ENCODE measurements at places on chromosomes 11 and 22. TPM values are rescaled to one million over a fixed set of nuclear protein-coding genes. Genes with fewer than 3 reads are reported as not detected.

CREB3L1 gene
- total RNA-seq: 83.1 TPM

OR4C46 gene
- total RNA-seq: not detected

GLB1L2 gene
- total RNA-seq: 0.34 TPM

SCGB1A1 gene
- not detected for total RNA-seq

TRIM51 gene
- total RNA-seq: not detected

KRTAP5-8 gene
- not detected for total RNA-seq

MAPK8IP2 gene
- 4.1 TPM for total RNA-seq

C1QTNF4 gene
- total RNA-seq: 0.41 TPM

RIMBP3B gene
- 0.67 TPM for total RNA-seq

DNA sequence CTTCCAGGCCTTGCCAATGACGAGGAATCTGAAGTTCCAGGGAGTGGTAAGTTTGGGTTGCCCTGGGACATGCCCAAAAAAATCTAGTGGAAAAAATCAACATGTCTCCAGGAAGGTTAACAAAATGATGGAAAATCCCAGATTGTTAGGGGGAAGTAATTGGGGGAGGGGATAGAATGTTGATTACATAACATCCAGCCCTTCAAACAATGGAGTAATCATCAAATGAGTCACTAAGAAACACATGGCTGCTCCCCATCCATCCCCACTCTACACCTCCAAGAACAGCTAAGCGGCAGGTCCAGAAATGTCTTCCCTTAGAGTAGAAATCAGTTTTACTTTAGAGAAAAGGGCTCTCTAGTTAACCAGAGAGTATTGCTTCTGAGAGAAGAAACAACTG lies 94.9 kb downstream of the ETS1 start:
- H3K27me3 ChIP-seq: no peaks in the 10 kb centered on the region
- DNase-seq: no peak
- peaks cover 62% of the 10 kb centered on the region for H3K4me1 ChIP-seq
- peaks cover 31% of the 10 kb centered on the region for H3K36me3 ChIP-seq
- H3K27ac ChIP-seq: peak overlapping the region; percentile 69

DNA sequence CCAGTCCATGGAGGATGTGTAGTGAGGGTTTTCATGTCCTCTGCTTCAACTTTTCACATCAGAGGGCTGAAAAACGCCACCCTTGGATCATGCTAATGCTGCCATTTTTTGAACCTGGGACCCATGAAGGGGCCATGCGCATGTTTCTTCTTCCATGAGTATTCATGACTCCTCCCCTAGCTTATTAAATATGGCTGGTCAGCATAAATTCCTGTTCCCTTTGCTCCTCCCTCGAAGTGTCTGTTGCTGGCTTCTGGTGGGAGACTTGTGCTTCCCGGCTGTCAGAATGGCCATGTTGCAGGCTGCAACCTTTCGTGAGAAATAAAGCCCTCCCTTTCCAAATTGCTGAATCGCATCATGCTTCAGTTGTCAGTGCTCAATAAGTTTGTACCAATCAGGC lies 711.2 kb upstream of the KIRREL3 start:
- no peaks in the 10 kb centered on the region for H3K4me1 ChIP-seq
- no peak overlapping the region for H3K27ac ChIP-seq
- H3K27me3 ChIP-seq: peaks cover 5% of the 10 kb centered on the region
- H3K36me3 ChIP-seq: no peaks in the 10 kb centered on the region
- no peak overlapping the region for H3K4me3 ChIP-seq
- no peak for DNase-seq

GRCh38 chr22:24548812-24549211 lies 6.1 kb downstream of the GUCD1 start:
- H3K27ac ChIP-seq: no peak overlapping the region
- no peak for DNase-seq
- H3K4me3 ChIP-seq: no peak overlapping the region
- H3K36me3 ChIP-seq: peaks cover 14% of the 10 kb centered on the region
- H3K4me1 ChIP-seq: peaks cover 38% of the 10 kb centered on the region
- H3K27me3 ChIP-seq: no peaks in the 10 kb centered on the region

GRCh38 chr22:18068381-18068988 lies 9.3 kb upstream of the PEX26 start:
- peaks cover 40% of the 10 kb centered on the region for H3K4me1 ChIP-seq
- peaks cover 3% of the 10 kb centered on the region for H3K36me3 ChIP-seq
- peak overlapping the region; percentile 94 for H3K27ac ChIP-seq
- peak overlapping the region; percentile 47 for H3K4me3 ChIP-seq

GRCh38 chr11:62543680-62544444 lies 2.7 kb downstream of the AHNAK start:
- H3K27ac ChIP-seq: peak overlapping the region; percentile 94
- H3K4me1 ChIP-seq: peaks cover 78% of the 10 kb centered on the region
- H3K4me3 ChIP-seq: peak overlapping the region; percentile 92

GRCh38 chr22:17370026-17370765 lies 936 bp downstream of the CECR2 start:
- peaks cover 17% of the 10 kb centered on the region for H3K4me1 ChIP-seq
- H3K36me3 ChIP-seq: no peaks in the 10 kb centered on the region
- H3K27ac ChIP-seq: no peak overlapping the region
- peaks cover 42% of the 10 kb centered on the region for H3K27me3 ChIP-seq
- H3K4me3 ChIP-seq: peak overlapping the region; percentile 52

GRCh38 chr11:129846508-129847335 lies 31.1 kb downstream of the TMEM45B start:
- peak overlapping the region; percentile 97 for H3K27ac ChIP-seq
- peaks cover 13% of the 10 kb centered on the region for H3K27me3 ChIP-seq
- H3K36me3 ChIP-seq: peaks cover 2% of the 10 kb centered on the region
- H3K4me3 ChIP-seq: no peak overlapping the region

DNA sequence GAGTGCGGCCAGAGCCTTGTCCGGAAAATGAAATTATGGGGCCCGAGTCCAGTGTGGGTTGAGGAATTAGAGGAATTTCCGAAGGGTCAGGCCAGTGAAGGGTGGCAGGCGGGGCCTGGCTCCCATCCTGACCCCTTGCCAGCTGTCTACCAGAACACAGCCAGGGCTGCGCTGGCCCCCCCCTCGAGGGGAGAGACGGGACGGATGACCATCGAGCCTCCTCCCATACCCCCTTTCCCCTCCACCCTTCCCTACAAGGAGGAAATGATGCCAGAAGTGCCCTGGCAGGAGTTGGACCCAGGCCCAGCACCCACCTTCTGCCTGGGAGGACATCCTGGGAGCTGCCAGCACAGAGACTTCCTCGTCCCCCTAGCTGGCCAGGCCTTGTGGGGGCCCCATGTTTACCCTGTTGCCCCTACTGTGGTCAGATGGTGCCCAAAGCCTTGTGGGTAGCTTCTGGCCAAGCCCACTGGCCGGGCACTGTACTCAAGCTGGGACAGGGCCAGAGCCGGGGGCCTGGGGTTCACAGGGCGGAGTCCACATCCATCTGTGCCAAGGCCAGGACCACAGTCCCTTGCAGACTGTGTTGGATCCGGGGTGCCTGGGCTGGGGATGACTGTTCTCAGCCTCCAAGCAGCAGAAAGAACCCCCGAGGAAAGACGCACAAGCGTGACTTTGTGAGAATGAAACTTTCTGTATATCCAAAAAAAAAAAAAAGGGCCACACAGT lies 20.8 kb downstream of the ARVCF start:
- peak overlapping the region; percentile 45 for H3K27ac ChIP-seq
- no peak overlapping the region for H3K4me3 ChIP-seq
- DNase-seq: peak; percentile 80
- no peaks in the 10 kb centered on the region for H3K36me3 ChIP-seq
- H3K27me3 ChIP-seq: no peaks in the 10 kb centered on the region

DNA sequence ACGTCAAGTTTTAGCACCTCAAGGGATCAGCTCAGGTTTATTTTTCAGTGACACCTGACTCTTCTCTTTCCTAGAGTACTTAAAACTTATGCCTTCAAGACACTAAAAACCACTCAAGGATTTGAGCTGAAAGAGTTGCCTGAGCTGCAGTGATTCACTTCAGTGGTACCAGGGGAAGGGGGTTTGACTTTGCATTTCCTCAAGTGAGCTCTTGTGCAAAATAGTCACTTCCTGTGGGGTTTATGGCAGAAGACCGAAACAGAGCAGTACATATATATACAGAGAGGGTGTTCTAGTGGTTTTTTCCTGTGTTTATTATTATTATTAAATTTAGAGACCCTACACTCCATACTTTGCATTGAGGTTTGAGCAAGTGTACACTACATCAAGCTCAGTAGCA lies 60.7 kb downstream of the DBX1 start:
- no peak overlapping the region for H3K4me3 ChIP-seq
- peaks cover 61% of the 10 kb centered on the region for H3K4me1 ChIP-seq
- peaks cover 58% of the 10 kb centered on the region for H3K36me3 ChIP-seq

DNA sequence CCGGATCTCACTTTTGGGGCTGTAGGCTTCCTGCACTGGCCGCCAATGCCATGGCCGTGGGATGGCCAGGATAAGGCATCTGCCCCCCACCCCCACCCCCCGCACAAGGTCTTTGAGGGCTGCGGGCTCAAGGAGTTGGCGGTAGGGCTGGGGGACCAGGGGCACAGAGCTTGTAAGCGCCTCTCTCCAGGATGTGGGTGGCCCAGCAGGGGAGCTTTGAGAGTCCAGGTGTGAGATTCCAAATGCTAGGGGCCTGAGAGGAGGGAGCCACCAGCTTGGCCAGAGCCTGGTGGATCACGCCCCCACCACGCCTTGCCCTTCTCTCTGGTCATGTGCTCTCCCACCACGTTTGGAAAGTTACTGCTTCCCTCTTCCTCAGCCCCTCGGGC lies 5.0 kb downstream of the CD81 start:
- no peaks in the 10 kb centered on the region for H3K27me3 ChIP-seq
- H3K27ac ChIP-seq: peak overlapping the region; percentile 86
- H3K4me1 ChIP-seq: peaks cover 56% of the 10 kb centered on the region
- H3K36me3 ChIP-seq: no peaks in the 10 kb centered on the region
- DNase-seq: no peak

DNA sequence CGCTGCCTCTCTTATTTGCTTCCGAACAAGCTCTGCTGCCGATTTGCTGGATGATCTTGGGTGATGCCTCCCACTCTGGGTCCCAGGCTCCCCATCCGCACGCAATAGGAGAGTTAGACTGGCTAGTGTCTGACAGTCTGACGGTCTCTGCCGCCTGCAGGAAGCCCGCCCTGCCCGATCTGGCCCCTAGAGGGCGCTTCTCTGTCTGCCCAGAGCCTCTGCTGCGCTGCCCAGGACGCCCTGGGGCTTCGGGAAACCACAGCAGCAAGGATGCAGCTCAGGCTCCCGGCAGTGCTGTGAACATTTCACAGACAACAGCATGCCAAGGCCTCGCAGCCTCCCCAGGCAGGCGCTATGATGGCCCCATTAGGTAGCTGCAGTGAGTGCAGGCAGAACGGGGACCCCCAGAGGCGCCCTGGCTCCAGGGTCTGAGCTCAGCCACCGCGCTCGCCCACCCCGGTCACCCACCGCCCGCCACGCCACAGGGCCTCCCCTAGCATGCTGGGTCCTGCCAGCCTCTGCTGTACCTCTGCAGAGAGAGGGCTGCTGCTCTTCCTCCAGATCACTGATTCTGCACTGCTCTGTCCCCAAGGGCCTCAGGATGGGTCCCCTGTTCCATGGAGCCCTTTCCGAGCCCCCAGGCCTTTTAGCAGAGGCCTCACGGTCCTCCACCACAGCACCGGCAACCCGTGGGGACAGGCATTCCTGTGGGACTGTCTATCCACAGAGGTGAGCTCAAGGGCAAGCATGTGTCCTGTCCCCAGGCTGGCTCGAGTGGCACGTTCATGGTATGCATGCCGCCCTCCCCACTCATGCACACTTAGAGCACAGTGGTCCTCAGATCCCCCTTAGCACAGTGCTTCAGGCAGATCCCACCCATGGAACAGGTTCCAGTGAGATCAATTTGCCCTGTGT lies 4.3 kb upstream of the BAIAP2L2 start:
- no peaks in the 10 kb centered on the region for H3K27me3 ChIP-seq
- peak; percentile 96 for DNase-seq
- peaks cover 4% of the 10 kb centered on the region for H3K4me1 ChIP-seq
- H3K36me3 ChIP-seq: peaks cover 3% of the 10 kb centered on the region

GRCh38 chr11:36431429-36432092 lies 78.5 kb downstream of the TRAF6 start:
- DNase-seq: no peak
- H3K4me3 ChIP-seq: peak overlapping the region; percentile 46
- H3K4me1 ChIP-seq: peaks cover 37% of the 10 kb centered on the region

DNA sequence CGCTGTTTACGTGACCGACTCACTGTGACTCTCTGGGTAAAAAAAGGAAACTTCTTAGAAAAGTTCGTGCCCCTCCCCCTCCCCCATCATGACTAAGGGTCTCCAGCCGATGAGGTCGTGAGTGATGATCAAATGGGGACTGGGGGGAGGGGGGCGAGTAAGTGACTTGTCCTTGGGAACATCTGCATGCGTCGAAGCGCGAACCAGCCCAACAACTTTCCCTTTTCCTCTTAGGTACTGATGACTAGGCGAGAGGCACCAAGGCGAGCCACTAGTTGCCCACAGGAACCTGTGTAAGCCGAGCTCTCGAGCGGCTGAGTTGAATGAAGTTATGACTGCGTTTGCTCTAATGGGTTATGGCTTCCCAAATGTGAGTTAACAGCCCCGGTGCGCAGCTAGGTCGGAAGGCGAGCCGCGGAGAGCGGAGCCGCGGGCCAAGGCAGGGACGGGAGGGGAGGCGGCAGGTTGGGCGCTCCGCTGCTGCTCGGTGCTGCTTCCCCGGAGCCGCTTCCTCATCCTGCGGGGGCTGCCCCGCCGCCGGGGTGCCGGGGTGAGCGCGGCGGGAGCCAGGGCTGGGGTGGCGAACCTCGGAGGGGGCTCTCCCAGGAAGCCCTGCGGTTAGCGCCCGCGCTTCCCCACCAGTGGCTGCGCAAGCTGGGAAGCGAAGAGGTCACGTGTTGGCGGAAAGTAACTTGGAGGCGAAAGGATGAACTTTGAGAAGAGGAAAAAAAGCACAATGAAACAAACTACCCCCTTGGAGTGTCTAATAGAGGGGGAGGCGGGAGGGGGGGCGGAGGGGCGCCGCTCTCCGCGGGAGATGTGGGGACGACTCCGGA lies 22.1 kb upstream of the BDNF start:
- peaks cover 40% of the 10 kb centered on the region for H3K27me3 ChIP-seq
- no peak for DNase-seq
- peaks cover 49% of the 10 kb centered on the region for H3K4me1 ChIP-seq
- H3K4me3 ChIP-seq: peak overlapping the region; percentile 83
- no peaks in the 10 kb centered on the region for H3K36me3 ChIP-seq
- H3K27ac ChIP-seq: no peak overlapping the region

GRCh38 chr22:36246718-36247117 lies 6.2 kb upstream of the APOL1 start:
- H3K27me3 ChIP-seq: no peaks in the 10 kb centered on the region
- H3K27ac ChIP-seq: no peak overlapping the region
- peaks cover 3% of the 10 kb centered on the region for H3K36me3 ChIP-seq
- no peak for DNase-seq
- H3K4me1 ChIP-seq: peaks cover 52% of the 10 kb centered on the region
- no peak overlapping the region for H3K4me3 ChIP-seq
